ENCODE measurements at places on chromosomes 11 and 22. TPM values are rescaled to one million over a fixed set of nuclear protein-coding genes. Genes with fewer than 3 reads are reported as not detected.
A peak's percentile ranks its signal among the peaks of the same experiment; 100 is the strongest.

DNA sequence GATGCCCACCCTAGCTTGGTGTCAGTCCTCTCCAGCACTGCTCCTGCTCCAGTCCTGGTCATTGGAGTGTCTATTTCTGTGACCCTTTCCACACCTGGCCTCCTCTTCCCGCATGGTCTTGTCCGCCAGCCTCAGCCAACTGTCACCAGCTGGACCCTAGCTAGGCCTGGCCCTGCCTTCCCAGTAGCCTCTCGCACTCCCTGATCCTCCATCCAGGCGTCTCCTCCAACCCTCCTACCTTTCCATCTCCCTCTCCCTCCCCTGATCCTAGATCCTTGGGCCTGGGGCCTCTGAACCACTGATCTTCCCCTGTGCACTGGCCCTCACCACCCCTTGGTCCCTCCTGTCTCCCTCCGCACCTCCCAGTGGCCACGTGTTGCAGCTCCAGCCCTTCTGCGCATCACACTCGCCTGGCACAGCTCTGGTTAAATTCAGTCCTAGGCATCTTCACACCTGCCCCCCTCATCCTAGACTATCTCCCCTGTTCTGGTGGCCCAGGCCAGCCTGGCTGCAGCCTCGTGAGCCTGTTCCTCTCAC is 9.9 kb downstream of the SYNGR1 start:
- no peaks in the 10 kb centered on the region for H3K4me1 ChIP-seq
- no peak overlapping the region for H3K4me3 ChIP-seq
- H3K27me3 ChIP-seq, result peaks cover 4% of the 10 kb centered on the region
- H3K27ac ChIP-seq, result no peak overlapping the region
- DNase-seq, result no peak

DNA sequence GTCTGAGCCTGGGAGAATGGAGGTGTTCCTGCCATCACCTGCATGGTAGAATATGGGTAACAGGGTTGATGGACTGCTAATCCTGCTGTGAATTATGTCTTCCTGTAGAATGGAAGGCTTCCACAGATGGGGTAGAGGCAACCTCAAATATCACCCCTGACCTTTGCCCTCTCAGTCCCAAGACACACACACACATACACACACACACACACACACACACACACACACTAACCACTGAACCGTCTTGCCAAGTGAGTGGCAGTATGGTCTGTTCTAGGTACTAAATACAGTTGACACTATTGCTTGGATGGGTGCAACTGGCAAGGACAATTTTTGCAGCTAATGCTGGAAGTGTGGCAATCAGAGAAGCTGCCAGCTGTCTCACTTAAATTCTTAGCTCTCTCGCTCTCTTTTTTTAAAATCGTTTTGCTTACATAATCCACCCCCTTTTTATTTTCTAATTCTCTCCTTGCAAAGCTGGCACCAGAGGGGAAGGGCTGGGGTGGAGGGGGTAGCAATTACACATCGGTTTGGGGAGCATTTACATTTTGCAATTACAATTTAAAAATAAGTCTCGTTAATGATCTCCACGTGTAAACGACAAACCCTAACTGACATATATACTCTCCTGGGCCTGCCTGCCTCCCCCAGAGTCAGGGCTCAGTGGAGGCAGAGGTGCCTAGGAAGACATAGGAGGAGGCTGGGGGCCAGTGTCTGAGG is 162.6 kb downstream of the FEZ1 start:
- H3K4me3 ChIP-seq, result no peak overlapping the region
- DNase-seq, result no peak
- no peaks in the 10 kb centered on the region for H3K4me1 ChIP-seq
- no peak overlapping the region for H3K27ac ChIP-seq
- no peaks in the 10 kb centered on the region for H3K36me3 ChIP-seq

DNA sequence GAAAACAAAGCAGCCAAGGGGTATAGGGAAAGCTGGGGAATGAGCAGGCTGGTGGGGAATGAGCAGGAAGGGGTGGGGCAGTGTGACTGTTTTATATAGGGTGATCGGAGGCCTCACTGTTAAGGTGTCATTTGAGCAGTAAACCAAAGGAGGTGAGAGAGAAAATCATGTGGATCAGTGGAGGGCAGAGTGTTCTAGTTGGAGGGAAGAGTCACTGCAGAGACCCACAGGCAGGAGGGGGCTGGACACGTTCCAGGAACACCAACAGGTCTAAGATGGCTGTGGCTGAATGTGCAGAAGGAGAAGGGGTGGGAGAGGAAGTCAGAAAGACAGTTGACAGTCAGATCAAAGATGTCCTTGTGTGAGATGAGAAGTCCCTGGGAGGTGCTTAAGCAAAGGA is 103.8 kb downstream of the ENTHD1 start:
- DNase-seq, result no peak
- H3K4me1 ChIP-seq, result peaks cover 2% of the 10 kb centered on the region
- H3K27ac ChIP-seq, result no peak overlapping the region
- H3K4me3 ChIP-seq, result no peak overlapping the region

GRCh38 chr22:38021206-38021605 is 36.0 kb upstream of the PICK1 start:
- H3K36me3 ChIP-seq, result no peaks in the 10 kb centered on the region
- H3K4me3 ChIP-seq, result no peak overlapping the region
- H3K27ac ChIP-seq, result no peak overlapping the region

DNA sequence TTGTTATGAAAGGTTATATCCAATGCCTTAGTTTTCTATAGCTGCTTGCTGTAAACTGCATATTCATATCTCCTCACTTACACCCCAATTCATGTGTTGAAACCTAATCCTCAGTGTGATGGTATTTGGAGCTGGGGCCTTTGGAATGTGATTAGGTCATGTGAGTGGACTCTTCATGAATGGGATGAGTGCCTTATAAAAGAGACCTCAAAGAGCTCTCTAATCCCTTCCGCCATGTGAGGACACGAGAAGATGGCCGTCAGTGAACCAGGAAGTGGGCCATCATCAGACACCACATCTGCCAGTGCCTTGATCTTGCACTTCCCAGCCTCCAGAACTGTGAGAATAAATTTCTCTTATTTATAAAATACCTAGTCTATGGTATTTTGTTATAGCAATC is 79.3 kb downstream of the CYP2R1 start:
- H3K27ac ChIP-seq, result no peak overlapping the region
- H3K4me1 ChIP-seq, result peaks cover 5% of the 10 kb centered on the region
- no peaks in the 10 kb centered on the region for H3K27me3 ChIP-seq
- DNase-seq, result no peak

DNA sequence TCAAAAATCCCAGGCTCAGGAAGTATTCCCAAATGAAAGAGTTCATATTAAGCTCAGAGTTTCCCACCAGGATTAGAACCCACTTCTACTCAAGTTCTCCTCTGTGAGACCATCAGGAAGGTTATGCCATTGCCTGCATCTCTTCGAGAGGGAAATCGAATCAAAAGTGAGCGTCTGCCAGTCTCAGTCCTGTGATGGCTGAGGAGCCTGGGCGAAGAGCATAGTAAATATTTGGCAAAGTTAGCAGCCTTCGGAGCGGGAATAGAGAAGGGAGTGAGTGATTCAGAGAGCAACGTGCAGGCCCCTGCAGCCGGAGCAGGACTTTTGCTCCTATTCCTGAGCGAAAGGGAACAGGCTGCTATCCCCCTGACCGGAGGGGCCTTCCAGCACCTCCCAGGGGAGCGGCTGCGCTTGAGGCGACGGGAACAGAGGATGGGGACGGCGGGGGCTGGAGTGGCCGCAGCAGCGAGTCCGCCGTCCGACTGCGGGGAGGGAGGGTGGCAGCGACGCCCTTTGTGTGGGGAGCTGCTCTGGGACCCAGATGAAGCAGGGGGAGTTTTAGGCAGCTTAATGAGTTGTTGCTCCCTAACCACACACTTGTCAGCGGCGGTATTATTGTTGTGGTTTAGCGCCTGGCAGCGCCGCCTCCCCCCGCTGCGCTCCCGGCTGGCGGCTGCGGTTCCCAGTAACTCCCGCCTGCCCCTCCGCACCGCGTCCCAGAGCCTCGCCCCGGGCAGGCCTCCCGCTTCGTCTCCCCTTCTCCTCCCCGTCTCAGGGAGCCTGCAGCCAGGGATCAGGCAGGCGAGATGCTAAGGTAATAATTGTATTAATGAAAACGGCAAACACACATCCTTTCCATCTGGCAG is 21.7 kb upstream of the NRGN start:
- H3K36me3 ChIP-seq, result no peaks in the 10 kb centered on the region
- peaks cover 11% of the 10 kb centered on the region for H3K4me1 ChIP-seq
- peaks cover 63% of the 10 kb centered on the region for H3K27me3 ChIP-seq
- H3K27ac ChIP-seq, result no peak overlapping the region

DNA sequence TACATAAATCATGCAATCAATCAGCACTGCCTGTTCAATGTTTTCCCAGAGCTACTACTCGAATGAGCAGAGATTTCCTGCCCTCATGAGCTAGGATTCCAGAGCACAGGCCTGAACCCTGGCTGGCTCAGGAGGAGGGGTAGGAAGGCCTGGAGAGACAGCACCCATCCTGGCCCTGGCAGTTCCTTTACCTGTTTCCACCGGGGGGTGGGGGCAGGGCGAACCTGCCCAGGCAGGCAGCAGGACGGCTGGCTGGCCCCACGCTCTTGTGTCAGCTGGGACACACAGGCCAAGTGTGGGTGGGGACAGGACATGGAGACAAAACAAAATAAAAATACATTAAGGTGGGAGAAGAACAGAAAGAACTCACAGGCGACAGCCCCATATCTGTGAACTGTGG is 109.8 kb upstream of the BID start:
- no peak overlapping the region for H3K4me3 ChIP-seq
- no peak overlapping the region for H3K27ac ChIP-seq
- H3K4me1 ChIP-seq, result no peaks in the 10 kb centered on the region
- H3K36me3 ChIP-seq, result peaks cover 22% of the 10 kb centered on the region
- no peak for DNase-seq
- H3K27me3 ChIP-seq, result no peaks in the 10 kb centered on the region

DNA sequence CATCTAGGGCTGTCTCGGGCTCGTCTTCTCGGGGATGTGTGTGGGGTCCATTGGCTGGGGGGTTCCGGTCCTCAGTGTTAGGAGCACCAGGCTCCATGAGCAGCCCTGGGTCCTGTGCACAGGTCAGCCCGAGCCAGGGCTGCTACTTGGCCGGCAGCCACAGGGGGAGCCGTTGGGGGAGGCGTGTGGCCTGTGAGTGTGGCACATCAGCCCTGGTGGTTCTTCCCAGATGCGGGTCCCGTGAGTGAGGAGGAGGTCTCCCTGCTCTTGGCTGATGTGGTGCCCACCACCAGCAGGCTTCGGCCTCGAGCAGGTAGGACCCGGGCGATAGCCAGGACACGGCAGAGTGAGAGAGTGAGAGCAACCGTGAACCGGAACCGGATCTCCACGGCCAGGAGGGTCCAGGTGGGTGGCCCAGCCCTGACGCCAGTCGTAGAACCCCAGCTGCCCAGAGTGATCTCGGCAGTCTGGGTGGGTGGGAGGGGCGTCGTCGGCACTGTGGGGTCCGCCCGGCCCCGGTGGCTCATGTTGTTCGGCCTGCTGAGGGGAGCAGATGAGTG is 18.5 kb downstream of the IRF7 start:
- no peak overlapping the region for H3K4me3 ChIP-seq
- H3K27ac ChIP-seq, result no peak overlapping the region
- H3K36me3 ChIP-seq, result peaks cover 57% of the 10 kb centered on the region
- DNase-seq, result no peak
- H3K4me1 ChIP-seq, result peaks cover 25% of the 10 kb centered on the region
- H3K27me3 ChIP-seq, result no peaks in the 10 kb centered on the region

DNA sequence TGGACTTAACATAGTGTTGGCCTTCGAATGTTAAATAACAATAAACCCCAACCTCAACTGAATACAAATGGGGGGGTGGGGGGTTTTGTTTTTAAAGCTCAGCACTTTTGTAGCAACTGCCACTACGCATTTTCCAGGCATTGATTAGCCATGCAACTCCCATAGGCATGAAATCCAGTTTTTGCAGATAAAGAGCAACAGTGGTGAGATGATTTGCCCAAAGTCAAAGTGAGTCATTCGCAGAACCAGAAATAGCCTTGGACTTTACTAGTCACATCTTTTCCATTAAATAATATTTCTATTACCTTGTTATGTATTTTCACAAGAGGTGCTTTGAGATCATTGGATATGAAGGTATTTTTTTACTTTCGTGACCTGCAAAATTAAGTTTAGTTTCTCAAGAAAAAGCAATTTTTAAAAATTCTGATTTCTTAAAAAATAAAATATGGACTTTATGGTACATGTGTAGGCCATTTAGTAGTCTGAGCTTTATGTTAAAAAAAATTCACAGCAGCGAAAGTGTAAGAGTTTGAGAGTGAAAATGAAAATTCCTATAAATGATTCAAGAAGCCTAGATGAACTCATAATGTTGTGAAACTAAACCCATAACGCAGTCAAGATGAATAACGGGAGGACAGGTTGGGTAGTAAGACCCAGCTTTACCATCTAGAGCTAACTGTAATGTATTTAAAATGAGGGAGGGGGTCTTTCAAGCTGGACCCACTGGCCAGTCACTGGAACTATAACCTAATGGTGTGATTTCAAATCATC is 1.9 kb upstream of the PHF21A start:
- peaks cover 39% of the 10 kb centered on the region for H3K4me1 ChIP-seq
- H3K4me3 ChIP-seq, result peak overlapping the region; percentile 51
- H3K27me3 ChIP-seq, result no peaks in the 10 kb centered on the region
- H3K36me3 ChIP-seq, result peaks cover 6% of the 10 kb centered on the region
- no peak for DNase-seq

GRCh38 chr11:44766972-44767278 is 40.2 kb downstream of the TSPAN18 start:
- no peaks in the 10 kb centered on the region for H3K27me3 ChIP-seq
- H3K4me3 ChIP-seq, result no peak overlapping the region

GRCh38 chr11:62128835-62129234 is 5.0 kb downstream of the INCENP start:
- H3K4me1 ChIP-seq, result peaks cover 55% of the 10 kb centered on the region
- no peak overlapping the region for H3K4me3 ChIP-seq
- H3K27me3 ChIP-seq, result no peaks in the 10 kb centered on the region
- no peak overlapping the region for H3K27ac ChIP-seq

DNA sequence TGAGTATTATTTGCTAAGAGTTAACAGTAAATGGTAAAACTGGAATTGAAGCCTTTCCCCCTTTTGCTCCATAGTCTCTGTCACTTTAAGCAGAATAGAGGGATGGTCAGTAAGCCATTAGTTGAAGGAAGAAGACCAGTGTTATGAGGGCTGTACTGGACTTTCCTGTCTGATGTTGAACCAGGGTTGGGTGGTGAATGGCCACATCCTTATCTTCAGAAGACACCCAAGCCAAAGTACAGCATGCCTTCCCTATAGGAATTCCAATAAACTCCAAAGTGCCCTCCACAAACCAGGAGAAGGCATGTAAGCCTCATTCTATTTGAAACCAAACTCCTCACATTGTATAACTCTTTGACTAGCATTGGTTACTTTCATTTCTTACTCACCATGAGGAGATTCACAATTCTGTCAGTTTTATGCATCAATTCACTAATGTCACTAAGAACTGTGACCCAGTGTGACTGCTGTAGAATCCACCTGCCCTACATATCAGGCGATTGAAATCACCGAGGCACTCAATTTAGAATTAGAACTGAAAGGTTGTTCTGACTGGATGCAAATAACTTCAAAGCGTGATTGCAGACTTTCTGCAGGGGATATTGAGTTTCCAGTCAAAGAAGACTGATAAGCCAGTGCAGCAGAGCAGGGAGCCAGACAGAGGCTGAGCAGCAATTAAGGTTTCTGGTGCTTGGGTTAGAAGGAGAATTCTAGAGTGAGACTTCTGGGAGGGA is 107.1 kb upstream of the DDI1 start:
- H3K4me1 ChIP-seq, result no peaks in the 10 kb centered on the region
- H3K4me3 ChIP-seq, result no peak overlapping the region
- H3K27ac ChIP-seq, result no peak overlapping the region
- H3K27me3 ChIP-seq, result no peaks in the 10 kb centered on the region

GRCh38 chr11:44915621-44916020 is 35.1 kb downstream of the TP53I11 start:
- no peak for DNase-seq
- no peaks in the 10 kb centered on the region for H3K36me3 ChIP-seq
- H3K27ac ChIP-seq, result no peak overlapping the region
- H3K4me1 ChIP-seq, result peaks cover 4% of the 10 kb centered on the region
- no peaks in the 10 kb centered on the region for H3K27me3 ChIP-seq

The PATZ1 gene
- 19.5 TPM for total RNA-seq

The C11orf87 gene
- not detected for total RNA-seq

The FAM227A gene
- total RNA-seq, result 0.45 TPM

The BRSK2 gene
- total RNA-seq, result not detected

The BID gene
- total RNA-seq, result 25.7 TPM
